SIG-M5 (cell line): ENCODE measurements at places on chromosomes 5 and 9.

DNA sequence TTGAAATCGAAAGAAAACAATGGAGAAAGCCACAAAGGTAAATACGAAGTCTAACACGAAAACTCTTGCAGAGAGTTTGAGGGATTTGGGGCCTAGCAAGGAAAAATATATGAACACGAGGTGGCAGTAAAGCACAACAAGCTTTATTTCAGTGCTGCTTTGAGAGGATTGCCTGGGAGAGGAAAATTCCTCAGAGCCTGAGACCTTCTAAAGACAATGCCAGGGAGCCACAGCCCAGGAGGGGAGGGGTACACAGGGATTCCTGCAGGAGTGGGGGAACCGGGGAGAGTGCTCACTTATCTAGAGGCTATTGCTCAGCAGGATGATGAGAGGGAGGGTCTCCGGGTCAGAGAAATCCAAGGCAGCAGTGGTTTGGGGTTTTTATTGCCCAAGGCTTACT is 134.9 kb upstream of the ADCY2 start:
- no peak for DNase-seq

- DNase-seq = no peak
These were observed 154.4 kb downstream of the NPR3 start for GRCh38 chr5:32865475-32865874.

DNA sequence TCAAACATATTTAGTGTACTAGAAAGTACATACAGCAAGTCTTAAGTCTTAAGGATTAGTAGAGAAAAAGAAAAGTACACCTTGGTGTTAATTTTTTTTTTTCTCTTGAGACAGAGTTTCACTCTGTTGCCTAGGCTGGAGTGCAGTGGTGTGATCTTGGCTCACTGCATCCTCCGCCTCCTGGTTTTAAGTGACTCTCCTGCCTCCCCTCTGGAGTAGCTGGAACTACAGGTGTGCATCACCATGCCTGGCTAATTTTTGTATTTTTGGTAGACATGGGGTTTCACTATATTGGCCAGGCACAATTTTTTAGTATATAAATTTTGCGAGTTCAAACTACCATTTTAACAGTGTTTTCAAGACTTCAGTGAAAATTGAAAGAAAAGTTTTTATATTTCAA is 1941.1 kb upstream of the CDH6 start:
- no peak for DNase-seq

GRCh38 chr9:126261584-126262356 is 64.9 kb upstream of the MVB12B start:
- DNase-seq = no peak

DNA sequence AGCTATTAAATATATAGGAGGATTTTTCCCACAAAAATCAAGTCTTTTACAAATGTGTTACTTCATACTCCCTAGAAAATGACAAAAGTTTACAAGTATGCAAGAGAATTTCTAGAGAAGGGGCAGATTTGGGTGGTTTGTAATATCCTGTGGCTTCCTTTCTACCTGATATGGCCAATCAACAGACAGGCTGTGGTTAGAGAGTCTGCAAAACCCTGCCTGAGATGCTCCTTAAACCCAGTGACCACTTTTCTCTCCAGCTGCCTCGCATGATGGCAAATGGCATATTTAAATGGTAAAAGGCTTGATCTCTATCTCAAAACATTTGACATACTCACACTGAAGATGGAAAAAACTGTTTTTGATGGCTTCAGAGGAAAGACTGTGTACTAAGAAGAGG is 550.1 kb upstream of the ZNF462 start:
- no peak for DNase-seq

DNA sequence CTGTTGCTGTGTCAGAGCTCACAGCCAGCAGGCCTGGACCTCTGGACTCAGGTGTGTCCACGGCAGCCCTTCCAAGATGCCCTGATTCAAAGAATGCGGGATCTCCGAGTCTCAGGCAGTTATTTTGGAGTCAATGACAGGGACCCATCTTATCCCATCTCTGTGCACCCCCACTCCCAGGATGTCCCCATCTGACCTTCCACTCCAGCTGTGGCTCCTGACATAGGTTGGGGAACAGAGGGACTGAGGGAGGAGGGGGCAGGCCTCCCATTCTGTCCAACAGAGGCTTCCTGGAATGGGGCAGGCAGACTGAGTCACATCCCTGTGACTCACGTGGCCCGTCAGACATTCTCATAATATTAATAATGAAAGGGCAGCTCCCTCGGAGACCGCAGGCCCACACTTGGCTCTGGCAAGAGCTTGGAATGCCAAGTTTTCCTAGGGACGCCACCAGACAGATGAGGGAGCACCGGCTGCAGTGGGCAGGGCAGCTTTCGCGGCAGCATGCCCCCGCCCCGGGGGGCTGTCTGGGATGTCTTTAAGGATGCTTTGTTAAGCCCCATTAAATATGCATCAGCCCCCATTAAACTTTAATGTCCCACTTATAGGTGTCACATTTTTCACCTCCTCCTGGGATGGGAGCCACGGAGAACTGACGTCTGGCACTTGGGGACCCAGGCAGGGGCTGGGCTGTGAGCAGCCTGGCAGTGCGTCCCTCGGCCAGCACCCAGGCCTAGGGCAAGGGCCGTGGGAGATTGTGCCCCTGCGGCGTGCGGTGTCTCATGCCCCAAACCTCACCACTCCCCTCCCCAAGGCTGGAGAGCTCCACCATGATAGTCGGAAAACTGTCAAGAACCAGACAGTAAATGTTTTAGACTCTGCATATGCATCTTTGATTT is 23.6 kb upstream of the FIBCD1 start:
- DNase-seq = no peak

- DNase-seq = no peak
These were observed at the start of gene PPIC for GRCh38 chr5:123036391-123037103. PPIC (minus strand) TSS chr5:123036725; CDS start chr5:123036625, 100 bp downstream.

DNA sequence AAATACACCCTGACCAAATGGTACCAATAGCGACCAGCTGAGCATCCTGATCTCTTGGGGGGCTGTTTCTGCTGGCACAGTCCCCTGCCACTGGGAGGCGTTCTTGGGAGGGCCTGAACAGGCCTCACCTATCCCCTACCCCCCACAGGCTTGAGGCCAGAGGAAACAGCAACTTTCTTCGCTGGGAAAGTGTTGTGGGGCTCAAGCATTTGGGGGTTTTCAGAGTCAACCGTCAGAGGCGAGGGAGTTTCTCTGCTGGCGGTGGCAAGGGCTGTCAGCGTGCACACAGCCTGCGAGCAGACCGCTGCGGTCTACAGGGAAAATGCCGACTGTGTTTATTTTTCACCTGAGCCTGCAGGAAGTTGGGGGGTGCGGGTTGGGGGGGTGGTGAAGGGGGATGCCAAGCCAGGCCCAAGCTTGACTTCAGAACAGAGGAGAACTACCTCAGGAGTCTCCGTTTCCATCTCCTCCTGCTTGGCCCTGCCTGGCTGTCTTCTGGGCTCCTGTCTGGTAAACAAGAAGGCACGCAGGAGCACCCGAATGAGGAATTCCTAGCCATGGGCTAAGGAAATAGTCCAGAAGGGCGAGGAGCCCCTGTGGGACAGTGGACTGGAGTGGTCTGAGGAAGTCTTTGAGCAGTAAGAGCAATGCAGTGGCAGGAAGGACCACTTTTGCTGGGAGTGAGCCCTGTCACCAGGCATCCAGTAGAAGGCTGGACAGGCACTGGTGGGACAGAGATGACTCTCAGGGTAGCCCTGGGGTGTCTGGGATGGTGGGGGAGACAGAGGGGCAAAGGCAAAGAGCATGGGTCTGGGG is 18.1 kb downstream of the TCF7 start:
- DNase-seq = no peak

DNA sequence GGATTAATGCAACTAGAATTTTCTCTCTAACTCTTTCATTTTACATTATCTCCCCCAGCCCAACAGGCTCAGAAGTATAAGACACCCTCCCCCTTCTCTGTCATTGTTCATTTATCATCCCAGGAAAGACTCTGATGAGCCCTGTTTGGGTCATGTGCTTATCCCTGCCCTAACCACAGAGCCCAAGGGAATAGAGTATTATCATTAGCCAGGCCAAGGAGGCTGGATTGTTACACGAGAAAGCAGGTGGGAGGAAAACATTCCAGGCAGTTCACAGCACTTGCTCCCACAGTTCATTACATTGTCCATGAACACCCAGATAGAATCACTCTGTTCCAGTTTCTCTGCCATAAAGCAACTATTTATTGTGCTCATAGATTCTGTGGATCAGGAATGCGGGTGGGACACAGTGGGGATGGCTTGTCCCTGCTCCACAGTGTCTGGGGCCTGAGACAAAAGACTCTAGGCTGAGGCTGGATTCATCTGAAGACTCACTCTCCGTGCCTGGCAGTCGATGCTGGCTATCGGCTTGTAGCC is 59.5 kb upstream of the TMEM215 start:
- no peak for DNase-seq

DNA sequence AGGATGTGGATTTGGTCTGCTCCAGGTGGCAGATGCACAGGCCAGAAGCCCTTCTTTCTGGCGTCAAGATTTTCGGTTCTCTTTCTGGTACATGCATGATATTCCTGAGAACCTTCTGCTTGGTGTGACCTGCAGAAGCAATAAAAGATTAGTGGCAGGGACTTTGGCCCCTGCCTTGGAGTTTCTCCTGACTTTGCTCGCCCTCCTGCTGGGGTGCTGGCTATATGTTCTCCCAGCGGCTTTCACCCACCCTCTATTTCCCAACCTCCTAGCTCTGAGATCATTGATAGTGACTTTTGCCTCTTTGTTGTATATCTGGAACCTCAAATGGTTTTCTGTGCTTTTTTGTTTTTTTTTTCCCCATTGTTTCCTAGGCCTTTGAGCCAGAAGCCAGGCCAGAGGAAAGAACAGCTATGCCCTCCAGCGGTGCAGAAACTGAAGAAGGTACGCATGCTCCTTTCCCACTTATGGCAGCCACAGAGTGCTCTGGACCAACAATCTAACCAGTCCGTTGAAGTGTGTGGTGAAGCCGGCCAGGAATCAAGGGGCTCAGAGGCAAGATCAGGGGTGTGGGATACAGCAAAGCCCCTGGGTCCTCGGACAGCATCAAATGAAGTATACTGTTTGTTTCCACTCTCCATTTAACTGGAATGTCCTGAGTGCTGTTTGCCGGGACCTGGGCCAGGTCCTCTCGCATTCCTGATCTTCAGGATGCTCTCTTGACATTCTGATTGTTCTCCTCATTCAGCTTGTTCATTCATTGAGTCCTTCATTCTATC is 154.5 kb downstream of the ARHGEF28 start:
- no peak for DNase-seq

- DNase-seq = no peak
These were observed 88.8 kb downstream of the SETX start for GRCh38 chr9:132266017-132266416.

DNA sequence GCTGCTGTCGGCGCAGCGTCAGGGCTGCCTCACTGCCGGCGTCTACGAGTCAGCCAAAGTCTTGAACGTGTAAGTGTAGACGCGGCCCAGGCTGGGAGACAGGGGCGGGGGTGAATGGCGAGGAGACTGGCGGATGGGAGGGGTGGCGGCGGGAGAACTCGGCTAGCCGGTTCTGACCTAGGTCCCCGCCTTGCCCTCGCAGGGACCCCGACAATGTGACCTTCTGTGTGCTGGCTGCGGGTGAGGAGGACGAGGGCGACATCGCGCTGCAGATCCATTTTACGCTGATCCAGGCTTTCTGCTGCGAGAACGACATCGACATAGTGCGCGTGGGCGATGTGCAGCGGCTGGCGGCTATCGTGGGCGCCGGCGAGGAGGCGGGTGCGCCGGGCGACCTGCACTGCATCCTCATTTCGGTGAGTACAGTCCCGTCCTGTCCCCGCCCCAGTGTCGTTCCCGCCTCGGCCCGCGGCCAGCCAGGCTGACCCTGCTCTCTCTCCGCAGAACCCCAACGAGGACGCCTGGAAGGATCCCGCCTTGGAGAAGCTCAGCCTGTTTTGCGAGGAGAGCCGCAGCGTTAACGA is 745 bp downstream of the GADD45G start:
- no peak for DNase-seq

DNA sequence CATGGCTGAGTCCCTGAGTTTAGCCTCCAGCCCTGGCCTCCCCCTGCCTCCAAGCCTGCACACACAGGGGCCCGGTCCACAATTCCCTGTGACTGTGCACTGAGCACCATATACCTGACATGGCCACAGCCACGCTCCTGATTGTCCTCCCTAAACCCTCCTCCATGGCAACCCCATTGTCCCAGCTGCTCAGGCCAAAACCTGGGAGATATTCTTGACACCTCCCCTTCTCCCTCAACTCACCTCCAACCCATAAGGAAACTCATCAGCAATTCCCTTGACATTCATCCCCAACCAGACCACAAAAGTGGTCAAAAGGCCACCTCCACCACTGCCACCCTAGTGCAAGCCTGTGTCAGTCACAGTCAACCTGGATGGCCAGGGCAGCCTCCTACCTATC is 107.5 kb upstream of the MVB12B start:
- DNase-seq = no peak

GRCh38 chr5:179919487-179920060 is 11.9 kb upstream of the TBC1D9B start:
- DNase-seq = no peak

DNA sequence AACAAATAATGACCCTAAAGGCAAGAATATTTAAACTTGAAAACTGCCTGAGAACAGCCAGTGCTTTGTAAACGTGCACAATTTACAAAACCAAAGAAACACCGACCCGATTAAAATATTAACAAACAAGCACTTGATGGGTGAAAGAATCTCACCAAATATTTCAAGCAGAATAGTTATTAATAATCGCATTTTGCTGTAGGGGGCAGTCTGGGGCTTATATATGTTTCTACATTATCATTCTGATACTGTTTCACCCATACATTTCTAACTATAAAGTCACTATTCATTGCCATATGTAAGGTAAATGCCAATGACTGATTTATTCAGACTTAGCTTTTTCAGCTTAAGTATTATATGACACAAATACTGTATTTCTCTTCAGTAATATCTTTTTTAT is 37.7 kb downstream of the UBAP2 start:
- no peak for DNase-seq

- no peak for DNase-seq
These were observed 285.3 kb downstream of the SLF1 start for GRCh38 chr5:94903726-94904125.

DNA sequence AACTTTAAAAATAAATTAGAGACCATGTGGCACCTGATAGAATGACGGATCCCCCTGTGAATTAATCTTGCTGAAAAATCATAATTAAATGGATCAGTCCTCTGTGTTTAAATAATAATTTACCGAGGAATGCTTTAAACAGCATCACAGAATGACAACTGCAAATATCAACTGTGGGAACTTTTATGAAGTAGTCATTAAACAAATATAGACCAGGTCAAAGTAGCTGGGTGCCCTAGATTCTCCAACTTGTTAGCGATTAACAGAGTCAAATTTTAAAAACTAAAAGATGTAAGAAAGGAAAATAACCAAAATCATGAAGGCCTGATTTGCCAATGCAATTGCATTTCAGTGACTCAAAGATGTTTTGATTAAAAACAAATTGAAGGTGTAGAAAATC is 933.4 kb downstream of the PTPRD start:
- no peak for DNase-seq

DNA sequence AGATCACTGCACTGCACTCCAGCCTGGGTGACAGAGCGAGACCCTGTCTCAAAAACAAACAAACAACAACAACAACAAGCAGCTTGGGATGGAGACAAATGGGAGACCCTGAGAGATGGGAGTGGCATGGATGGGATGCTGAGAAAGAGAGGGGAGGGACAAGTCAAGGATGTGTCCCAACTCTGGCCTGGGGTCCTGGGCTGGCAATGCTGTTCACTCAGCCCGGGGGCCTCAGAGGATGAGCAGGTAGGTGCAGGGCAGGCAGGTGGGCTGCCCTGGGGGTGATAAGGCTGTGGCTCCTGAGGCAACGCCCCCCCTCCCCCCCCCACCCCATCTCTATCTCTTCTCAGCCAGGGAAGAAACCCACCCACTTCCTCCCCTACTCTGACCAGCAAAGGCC is 123.0 kb downstream of the LHX2 start:
- DNase-seq = no peak
